ENCODE measurements at places on chromosomes 2 and 18. TPM values are rescaled to one million over a fixed set of nuclear protein-coding genes. Genes with fewer than 3 reads are reported as not detected.

GRCh38 chr2:88233216-88233615, 63.1 kb downstream of the THNSL2 start:
- no peaks in the 10 kb centered on the region for H3K4me1 ChIP-seq
- H3K27me3 ChIP-seq, result peaks cover 2% of the 10 kb centered on the region
- no peak overlapping the region for H3K27ac ChIP-seq
- H3K4me3 ChIP-seq, result no peak overlapping the region
- H3K36me3 ChIP-seq, result no peaks in the 10 kb centered on the region

DNA sequence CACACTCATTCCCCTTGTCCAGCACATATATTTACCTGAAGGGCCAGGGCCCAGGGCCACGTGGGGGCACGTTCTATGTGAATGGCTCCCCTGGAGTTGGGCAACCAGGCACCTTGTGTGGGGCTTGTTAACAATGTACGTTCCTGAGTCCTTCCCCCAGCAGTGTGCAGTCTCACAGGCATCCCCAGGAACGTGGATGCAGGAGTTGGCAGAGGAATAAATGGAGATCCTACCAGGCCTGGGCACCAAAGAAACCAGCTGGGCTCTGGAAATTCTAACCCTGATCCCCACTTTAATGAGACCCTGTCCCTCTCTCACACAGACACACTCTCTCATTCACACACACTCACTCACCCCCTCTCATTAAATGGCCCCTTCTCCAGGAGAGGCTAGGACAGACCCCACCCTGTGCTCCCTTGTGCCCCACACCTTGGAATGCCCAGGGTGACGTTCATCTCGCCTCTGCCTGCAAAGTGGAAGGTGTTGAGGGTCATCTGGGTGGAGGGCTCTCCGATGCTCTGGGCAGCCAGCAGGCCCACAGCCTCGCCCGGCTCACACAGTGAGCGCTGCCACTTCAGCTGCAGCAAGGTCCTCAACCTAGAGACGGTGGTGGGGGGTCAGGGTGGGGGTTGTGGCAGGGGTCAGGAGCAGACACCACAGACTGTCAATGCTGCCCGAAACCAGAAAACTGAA, 65.6 kb downstream of the POLR1A start:
- H3K27ac ChIP-seq, result no peak overlapping the region
- no peaks in the 10 kb centered on the region for H3K27me3 ChIP-seq
- no peak overlapping the region for H3K4me3 ChIP-seq

GRCh38 chr2:22274661-22275060, 1110.3 kb upstream of the KLHL29 start:
- no peaks in the 10 kb centered on the region for H3K4me1 ChIP-seq
- DNase-seq, result no peak
- no peak overlapping the region for H3K4me3 ChIP-seq
- no peaks in the 10 kb centered on the region for H3K36me3 ChIP-seq
- no peak overlapping the region for H3K27ac ChIP-seq

DNA sequence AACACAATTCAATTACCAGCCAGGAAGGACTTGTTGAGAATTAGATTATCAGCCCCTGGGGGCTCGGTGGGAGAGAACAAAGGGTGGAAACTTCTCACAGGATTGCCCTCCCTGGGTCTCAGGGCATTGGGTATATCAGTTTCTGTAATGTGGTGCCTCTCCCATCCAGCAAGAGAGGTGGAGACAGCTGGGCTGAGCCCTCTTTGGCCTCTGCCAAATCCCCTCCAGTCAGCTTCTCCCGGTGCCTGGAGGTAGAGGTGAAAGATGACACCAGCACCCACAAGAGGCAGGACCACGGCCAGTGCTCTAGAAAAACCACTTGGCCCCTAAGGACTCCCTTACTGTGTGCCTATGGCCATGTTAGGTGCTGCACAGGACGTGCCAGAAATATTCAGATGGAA, 179.7 kb downstream of the HAUS1 start:
- no peak for DNase-seq
- no peaks in the 10 kb centered on the region for H3K27me3 ChIP-seq
- H3K27ac ChIP-seq, result no peak overlapping the region
- no peaks in the 10 kb centered on the region for H3K4me1 ChIP-seq
- H3K4me3 ChIP-seq, result no peak overlapping the region
- no peaks in the 10 kb centered on the region for H3K36me3 ChIP-seq

DNA sequence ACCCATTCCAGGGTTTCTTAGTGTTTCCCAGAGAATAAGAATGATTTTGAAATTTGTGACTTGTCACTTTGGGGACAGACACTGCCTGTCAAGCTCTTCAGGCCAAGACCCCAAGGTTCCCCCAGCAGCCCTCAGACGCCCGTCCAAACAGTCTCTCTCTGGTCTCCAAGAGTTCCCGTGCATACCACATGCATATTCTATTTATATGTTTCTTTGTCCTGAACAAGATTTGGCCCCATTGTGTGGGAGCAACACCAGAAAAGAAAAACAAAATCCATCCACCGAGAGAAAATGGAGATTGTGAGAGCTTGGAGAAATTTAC, 52.2 kb upstream of the CTAGE1 start:
- no peak for DNase-seq
- no peaks in the 10 kb centered on the region for H3K27me3 ChIP-seq
- no peak overlapping the region for H3K4me3 ChIP-seq
- H3K36me3 ChIP-seq, result no peaks in the 10 kb centered on the region
- H3K4me1 ChIP-seq, result no peaks in the 10 kb centered on the region

- DNase-seq, result no peak
- no peak overlapping the region for H3K4me3 ChIP-seq
- H3K27me3 ChIP-seq, result no peaks in the 10 kb centered on the region
- no peaks in the 10 kb centered on the region for H3K36me3 ChIP-seq
- peaks cover 5% of the 10 kb centered on the region for H3K4me1 ChIP-seq
Measured at GRCh38 chr2:212919238-212919637, 232.2 kb downstream of the IKZF2 start.

DNA sequence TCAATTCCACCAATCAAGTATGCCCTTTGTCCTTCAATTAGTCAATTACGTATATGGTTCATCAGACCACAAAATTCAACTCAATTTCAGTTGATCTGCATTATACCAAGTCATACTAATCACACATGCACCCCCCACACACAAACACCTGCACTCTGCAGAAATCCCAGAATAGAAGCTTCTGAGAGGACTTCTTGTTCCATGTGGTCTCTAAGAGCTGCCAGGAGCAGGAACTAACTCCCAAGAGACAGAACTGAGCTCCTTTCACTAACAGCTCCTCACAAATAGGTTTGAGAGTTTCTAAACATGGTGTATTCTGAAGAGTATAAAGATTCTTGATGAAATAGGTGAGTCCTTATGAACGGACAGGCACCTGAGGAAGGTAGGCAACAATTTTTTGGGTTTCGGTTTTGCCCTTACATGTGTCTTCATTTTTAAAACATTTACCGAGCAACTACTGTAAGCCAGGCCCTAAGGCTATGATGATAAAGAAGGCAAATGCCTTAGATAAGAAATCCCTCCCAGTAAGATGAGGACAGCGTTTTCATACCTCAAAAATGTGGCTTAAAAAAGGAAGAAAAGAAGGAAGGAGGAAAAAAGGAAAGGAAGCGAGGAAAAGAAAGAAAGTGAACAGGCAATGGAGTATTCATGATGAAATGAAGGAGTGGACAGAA, 183.1 kb downstream of the PID1 start:
- H3K27me3 ChIP-seq, result no peaks in the 10 kb centered on the region
- H3K27ac ChIP-seq, result no peak overlapping the region
- no peak overlapping the region for H3K4me3 ChIP-seq
- no peak for DNase-seq
- H3K36me3 ChIP-seq, result no peaks in the 10 kb centered on the region

DNA sequence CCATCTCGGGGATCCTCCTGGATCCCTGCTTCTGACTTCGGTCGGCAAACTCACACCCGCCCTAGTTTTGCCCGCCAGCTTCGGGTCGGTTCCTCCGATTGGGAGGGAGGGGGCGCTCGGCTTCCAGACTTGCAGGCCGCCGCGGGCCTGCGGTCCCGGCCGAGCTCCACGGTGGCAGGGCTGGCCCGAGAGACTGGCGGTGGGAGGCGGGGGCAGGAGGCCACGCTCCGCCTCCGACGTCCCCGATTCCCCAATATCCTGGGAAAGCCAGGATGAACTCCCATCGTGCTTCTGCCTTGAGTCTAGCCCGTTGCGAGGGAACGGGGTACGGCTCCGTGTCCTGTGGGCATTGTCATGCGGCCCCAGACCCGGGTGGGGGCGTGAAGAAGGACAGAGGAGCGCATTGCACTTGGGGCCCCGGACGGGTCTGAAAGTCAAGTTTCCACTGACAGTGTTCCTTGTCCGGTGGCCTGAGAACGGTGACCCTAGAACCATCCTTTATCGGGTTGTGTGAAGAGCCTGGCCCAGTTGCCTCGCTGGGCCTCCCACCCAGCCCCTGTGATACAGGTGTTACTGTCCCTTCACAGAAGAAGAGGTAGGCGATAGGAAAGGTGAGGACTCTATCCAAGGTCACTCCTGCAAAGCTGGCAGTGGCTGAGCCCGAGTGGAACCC, 2.4 kb upstream of the INHBB start:
- H3K36me3 ChIP-seq, result no peaks in the 10 kb centered on the region
- peak; percentile 68 for DNase-seq
- peaks cover 34% of the 10 kb centered on the region for H3K4me1 ChIP-seq
- no peak overlapping the region for H3K4me3 ChIP-seq

GRCh38 chr2:195038153-195038552, 618.9 kb upstream of the SLC39A10 start:
- DNase-seq, result no peak
- no peak overlapping the region for H3K27ac ChIP-seq
- no peak overlapping the region for H3K4me3 ChIP-seq
- no peaks in the 10 kb centered on the region for H3K27me3 ChIP-seq

DNA sequence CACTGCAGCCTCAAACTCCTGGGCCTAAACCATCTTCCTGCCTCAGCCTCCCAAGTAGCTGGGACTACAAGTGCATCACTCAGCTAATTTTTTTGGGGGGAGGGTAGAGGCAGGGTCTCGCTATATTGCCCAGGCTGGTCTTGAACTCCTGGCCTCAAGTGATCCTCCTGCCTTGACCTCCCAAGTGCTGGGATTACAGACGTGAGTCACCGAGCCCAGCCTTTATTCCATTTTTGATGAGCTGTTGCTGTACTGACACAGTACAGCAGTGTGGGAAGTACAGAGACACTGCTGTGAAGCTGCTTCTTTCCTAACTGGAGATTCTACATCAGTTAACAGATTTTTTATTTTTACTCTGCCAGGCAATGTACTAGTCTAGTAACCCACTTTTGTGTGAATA, 18.8 kb downstream of the PTRHD1 start:
- peaks cover 9% of the 10 kb centered on the region for H3K36me3 ChIP-seq
- H3K4me3 ChIP-seq, result no peak overlapping the region
- H3K4me1 ChIP-seq, result no peaks in the 10 kb centered on the region

DNA sequence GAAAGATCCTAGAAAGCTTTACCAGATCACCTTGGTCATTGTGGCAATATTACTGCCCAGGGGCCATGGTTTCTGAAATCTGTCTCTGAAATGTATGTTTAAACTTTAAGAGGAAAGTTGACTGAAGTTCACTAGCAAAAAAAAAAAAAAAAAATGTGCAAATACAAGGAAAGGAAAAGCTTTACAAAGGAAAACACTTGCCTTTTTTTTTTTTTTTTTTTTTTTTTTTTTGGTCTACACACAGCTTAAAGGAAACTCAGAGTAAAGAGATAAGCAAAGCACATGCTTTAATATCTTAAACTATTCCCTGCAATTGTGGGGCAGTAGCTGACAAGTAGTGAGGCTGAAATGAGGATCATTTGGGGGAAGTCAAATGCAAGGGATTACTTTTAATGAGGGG, 174.2 kb upstream of the EPAS1 start:
- H3K4me1 ChIP-seq, result no peaks in the 10 kb centered on the region
- H3K4me3 ChIP-seq, result no peak overlapping the region
- no peaks in the 10 kb centered on the region for H3K27me3 ChIP-seq
- H3K36me3 ChIP-seq, result no peaks in the 10 kb centered on the region
- DNase-seq, result no peak
- H3K27ac ChIP-seq, result no peak overlapping the region

DNA sequence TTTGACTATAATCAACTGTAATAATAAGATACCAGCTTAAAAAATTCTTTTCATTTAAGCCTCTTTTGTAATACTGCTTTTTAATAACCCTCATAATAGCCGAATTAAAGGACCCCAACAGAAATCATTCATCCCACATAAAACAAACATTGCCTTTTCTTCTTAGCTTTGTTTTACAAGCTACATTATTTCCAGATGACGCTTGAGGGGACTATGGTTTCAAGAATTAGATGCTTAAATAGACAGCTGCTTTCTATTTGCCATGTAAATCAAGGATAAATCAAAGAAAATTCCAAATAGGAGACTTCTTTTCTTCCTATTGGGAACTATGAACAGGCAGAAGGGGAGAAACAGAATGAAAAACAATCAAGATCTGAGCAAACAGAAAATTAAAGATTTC, 200.7 kb upstream of the SMAD7 start:
- H3K27ac ChIP-seq, result no peak overlapping the region
- no peaks in the 10 kb centered on the region for H3K27me3 ChIP-seq
- no peak for DNase-seq
- no peak overlapping the region for H3K4me3 ChIP-seq
- H3K4me1 ChIP-seq, result no peaks in the 10 kb centered on the region

DNA sequence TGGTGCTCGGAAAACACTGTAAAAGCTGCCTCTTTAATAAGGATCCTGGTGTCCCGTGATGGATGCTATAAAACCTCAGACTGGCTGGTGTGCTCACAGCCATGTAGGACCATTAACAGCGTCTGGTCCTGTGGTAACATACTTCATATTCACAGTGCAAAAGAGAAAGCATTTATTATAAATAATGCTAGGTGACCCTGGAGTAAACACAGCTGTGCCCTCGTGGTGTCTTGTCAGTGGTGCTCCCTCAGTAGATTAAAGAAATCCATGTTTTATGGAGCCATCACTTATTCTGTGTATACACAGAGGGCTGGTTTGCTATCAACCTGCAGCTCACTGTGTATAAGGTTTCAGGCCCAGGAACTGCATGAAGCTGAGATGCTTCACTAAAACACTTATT, 106.9 kb downstream of the CDK15 start:
- peaks cover 6% of the 10 kb centered on the region for H3K4me1 ChIP-seq
- H3K27ac ChIP-seq, result no peak overlapping the region
- H3K36me3 ChIP-seq, result no peaks in the 10 kb centered on the region
- DNase-seq, result no peak
- H3K4me3 ChIP-seq, result no peak overlapping the region

GRCh38 chr2:9780368-9781130, 62.7 kb upstream of the TAF1B start:
- no peak overlapping the region for H3K4me3 ChIP-seq
- no peaks in the 10 kb centered on the region for H3K27me3 ChIP-seq
- H3K27ac ChIP-seq, result no peak overlapping the region
- DNase-seq, result no peak
- peaks cover 13% of the 10 kb centered on the region for H3K4me1 ChIP-seq
- no peaks in the 10 kb centered on the region for H3K36me3 ChIP-seq

The COL3A1 gene
- not detected for polyA plus RNA-seq

The RSAD2 gene
- polyA plus RNA-seq, result 1.4 TPM

The VPS4B gene
- polyA plus RNA-seq, result 26.4 TPM

The KCNS3 gene
- polyA plus RNA-seq, result not detected

The EN1 gene
- not detected for polyA plus RNA-seq

The ARHGAP15 gene
- 58.1 TPM for polyA plus RNA-seq

The HAT1 gene
- 12.0 TPM for polyA plus RNA-seq

The UGT1A7 gene
- not detected for polyA plus RNA-seq

The SLC14A1 gene
- polyA plus RNA-seq, result 3.4 TPM

The MRPL44 gene
- polyA plus RNA-seq, result 8.9 TPM

The SATB2 gene
- 0.13 TPM for polyA plus RNA-seq

The ZNF892 gene
- polyA plus RNA-seq, result 0.67 TPM

The SLC5A7 gene
- not detected for polyA plus RNA-seq

The COMMD1 gene
- polyA plus RNA-seq, result 20.6 TPM

The MEIS1 gene
- 0.03 TPM for polyA plus RNA-seq

The LIMS4 gene
- polyA plus RNA-seq, result not detected

All from B cell (primary cell).